Suprapubic skin (tissue), 4 donors: ENCODE measurements at places on chromosomes 1 and 21.

DNA sequence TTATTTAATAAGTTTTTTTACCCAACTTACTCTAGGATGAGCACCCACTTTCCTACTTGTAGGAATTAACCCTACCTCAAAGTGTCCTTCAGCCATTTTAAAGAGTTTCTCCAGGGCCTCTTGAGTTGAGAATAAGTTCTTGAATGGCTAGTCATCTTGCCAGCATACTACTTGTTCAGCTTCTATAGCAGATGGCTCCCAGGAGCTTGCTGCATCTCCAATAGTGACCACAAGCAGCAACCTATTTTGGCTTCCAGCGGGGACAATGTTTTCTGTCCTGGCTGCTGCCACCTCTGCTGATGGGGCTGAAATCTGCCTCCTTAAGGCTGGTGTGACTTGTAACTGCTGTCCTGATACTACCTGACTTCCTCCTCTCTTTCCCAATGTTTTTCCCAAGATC lies 20.8 kb upstream of the PIK3R3 start:
- H3K4me1 ChIP-seq, result no peaks in the 10 kb centered on the region
- H3K27me3 ChIP-seq, result no peaks in the 10 kb centered on the region
- DNase-seq, result no peak
- no peaks in the 10 kb centered on the region for H3K36me3 ChIP-seq
- H3K27ac ChIP-seq, result no peak overlapping the region

- no peaks in the 10 kb centered on the region for H3K36me3 ChIP-seq
- no peaks in the 10 kb centered on the region for H3K27me3 ChIP-seq
- no peak for DNase-seq
- H3K4me3 ChIP-seq, result no peak overlapping the region
Measured at GRCh38 chr1:69987881-69988280, 217.5 kb downstream of the LRRC40 start.

GRCh38 chr1:1206376-1206965 lies at the start of gene TNFRSF18:
TSS of gene TNFRSF18 (minus strand) at chr1:1206592. CDS start at chr1:1206571, 21 bp downstream.
- H3K27me3 ChIP-seq, result peaks cover 31% of the 10 kb centered on the region
- H3K4me3 ChIP-seq, result peak within 1 kb of the TSS; percentile 44
- H3K4me1 ChIP-seq, result peaks cover 51% of the 10 kb centered on the region

DNA sequence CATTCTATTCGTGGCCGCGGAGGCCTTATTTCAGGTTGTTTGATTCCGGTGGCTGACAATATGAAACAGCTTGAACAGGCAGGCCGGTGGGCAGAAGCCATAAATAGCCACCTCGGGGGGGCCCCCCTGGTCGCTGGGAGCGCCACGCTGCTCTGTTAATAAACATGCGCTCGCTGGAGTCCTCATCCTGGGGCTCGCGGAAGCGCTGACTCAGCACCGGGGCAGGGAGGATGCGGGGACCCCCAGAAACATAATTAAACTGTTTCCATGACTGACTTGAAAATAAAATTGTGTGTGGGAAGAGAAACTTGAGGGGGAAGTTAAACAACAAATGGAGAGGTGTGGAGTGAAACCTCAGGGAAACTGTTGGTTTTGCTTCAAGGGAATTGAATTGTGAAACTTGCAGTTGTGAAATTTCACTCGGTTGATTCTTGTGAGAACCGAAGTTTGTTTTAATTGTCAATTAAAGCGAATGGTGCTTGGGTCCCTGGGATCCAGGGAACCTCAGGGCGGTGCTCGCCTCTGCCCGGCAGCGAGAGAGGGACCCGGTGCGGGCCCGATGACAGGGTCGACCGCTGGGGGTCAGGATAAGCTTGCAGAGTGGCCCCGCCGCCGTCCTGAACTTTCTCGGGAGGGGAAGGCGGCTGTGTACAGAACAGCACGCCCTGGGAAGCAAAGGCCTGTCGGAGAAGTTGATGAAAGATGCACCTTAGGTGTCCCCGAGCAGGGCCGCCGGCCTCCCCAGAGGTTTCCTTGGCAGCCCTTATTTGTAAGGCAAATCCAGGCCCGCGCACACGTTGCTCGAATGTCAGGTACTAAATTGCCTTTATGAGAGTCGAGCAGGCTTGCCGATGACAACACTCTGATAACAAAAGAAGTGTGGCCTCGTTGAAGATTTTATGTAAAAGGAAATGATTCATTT lies 176.9 kb upstream of the LMO4 start:
- H3K27ac ChIP-seq, result peak overlapping the region; percentile 7
- H3K4me3 ChIP-seq, result peak overlapping the region; percentile 33
- H3K36me3 ChIP-seq, result no peaks in the 10 kb centered on the region
- H3K4me1 ChIP-seq, result peaks cover 25% of the 10 kb centered on the region
- no peaks in the 10 kb centered on the region for H3K27me3 ChIP-seq

GRCh38 chr1:38327559-38327973 lies 281.0 kb upstream of the POU3F1 start:
- no peaks in the 10 kb centered on the region for H3K27me3 ChIP-seq
- no peaks in the 10 kb centered on the region for H3K4me1 ChIP-seq
- H3K36me3 ChIP-seq, result no peaks in the 10 kb centered on the region
- H3K27ac ChIP-seq, result no peak overlapping the region
- DNase-seq, result no peak
- no peak overlapping the region for H3K4me3 ChIP-seq

GRCh38 chr1:94926126-94926914 lies 590 bp downstream of the CNN3 start:
- H3K4me3 ChIP-seq, result peak overlapping the region; percentile 67
- H3K4me1 ChIP-seq, result peaks cover 66% of the 10 kb centered on the region
- peak overlapping the region; percentile 97 for H3K27ac ChIP-seq
- H3K36me3 ChIP-seq, result no peaks in the 10 kb centered on the region
- H3K27me3 ChIP-seq, result no peaks in the 10 kb centered on the region

- H3K4me1 ChIP-seq, result peaks cover 18% of the 10 kb centered on the region
- H3K27ac ChIP-seq, result peak overlapping the region; percentile 33
- DNase-seq, result no peak
Measured at GRCh38 chr1:119279456-119280381, 88.9 kb upstream of the HAO2 start.

DNA sequence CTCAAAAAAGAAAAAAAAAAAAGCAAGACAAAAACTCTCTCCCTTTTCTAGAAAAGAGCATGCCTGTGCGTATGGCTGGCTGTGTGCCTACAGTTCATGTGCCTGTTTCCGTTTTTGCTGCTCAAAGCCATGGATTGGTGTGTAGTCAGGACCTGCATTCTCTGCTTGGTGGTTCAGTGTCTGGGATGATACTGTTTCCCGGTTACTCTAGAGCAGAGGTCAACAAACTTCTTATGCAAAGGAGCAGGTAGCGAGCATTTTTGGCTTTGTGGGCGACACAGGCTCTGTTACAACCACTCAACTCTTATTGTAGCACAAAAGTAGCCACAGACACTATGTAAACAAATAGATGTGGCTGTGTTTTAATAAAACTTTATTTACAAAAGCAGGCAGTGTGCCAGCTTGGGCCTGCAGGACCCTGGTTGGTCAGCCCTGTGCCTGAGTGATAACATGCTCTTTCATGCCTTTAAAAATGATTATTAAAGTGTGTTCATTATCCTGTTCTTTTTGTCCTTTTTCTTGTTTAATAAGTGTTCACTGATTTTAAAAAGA lies 524.2 kb downstream of the KIF26B start:
- H3K4me3 ChIP-seq, result no peak overlapping the region
- no peaks in the 10 kb centered on the region for H3K36me3 ChIP-seq
- no peaks in the 10 kb centered on the region for H3K27me3 ChIP-seq
- no peaks in the 10 kb centered on the region for H3K4me1 ChIP-seq
- no peak overlapping the region for H3K27ac ChIP-seq

DNA sequence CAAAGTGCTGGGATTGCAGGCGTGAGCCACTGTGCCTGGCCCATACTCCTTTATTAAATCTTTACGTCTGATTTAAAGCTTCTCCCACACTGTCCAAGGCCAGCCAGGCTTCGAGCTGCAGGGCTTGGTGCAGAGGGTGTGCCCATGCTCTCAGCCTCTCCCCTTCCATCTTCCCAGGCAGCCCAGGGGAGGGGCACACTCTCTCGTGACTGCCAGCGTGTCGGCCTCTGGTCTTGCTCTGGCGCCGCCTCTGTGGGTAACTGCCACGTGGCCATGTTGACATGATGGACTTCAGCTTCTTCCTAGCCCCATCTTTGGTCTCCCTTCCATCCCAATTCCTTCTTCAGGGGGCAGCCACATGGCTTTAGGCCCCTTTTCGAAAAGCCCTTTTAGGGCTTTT lies 4.7 kb downstream of the GPR137B start:
- no peak for DNase-seq
- H3K4me1 ChIP-seq, result peaks cover 62% of the 10 kb centered on the region
- peak overlapping the region; percentile 63 for H3K27ac ChIP-seq
- no peak overlapping the region for H3K4me3 ChIP-seq
- no peaks in the 10 kb centered on the region for H3K27me3 ChIP-seq

- H3K4me3 ChIP-seq, result peak overlapping the region; percentile 94
- DNase-seq, result no peak
- H3K4me1 ChIP-seq, result peaks cover 65% of the 10 kb centered on the region
- H3K27me3 ChIP-seq, result no peaks in the 10 kb centered on the region
- no peaks in the 10 kb centered on the region for H3K36me3 ChIP-seq
- peak overlapping the region; percentile 99 for H3K27ac ChIP-seq
Measured at GRCh38 chr1:26697431-26697977, 1.7 kb downstream of the ARID1A start.

GRCh38 chr1:10522322-10522860 lies 47.6 kb downstream of the PEX14 start:
- H3K4me3 ChIP-seq, result no peak overlapping the region
- H3K36me3 ChIP-seq, result no peaks in the 10 kb centered on the region
- H3K27me3 ChIP-seq, result no peaks in the 10 kb centered on the region
- H3K4me1 ChIP-seq, result peaks cover 22% of the 10 kb centered on the region
- DNase-seq, result no peak
